ENCODE measurements at places on chromosomes 12 and 14.

GRCh38 chr12:41772478-41772877 is 372.2 kb downstream of the GXYLT1 start:
- DNase-seq = no peak

DNA sequence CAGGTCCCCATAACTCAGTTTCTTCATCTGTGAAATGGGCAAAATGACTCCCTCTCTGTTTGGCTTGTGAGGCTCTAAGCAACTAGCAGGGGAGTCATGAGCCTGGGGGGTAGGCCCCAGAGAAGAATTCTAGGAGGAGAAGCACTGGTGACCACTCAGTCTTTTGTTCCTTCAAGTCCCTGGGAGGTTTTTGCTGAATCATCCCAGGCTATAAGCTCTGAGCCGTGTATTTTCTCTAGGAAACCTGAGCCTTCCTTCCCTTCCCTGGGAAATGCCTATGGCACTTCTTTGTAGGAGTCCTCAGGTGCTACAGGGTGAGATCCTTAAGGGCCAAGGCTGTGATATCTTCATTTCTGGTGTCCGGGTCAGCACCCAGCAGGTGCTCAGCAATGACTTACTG is 4.5 kb downstream of the RPH3A start:
- no peak for DNase-seq

GRCh38 chr14:56002876-56003625 is 115.2 kb upstream of the PELI2 start:
- DNase-seq = no peak

GRCh38 chr12:6959805-6960592 is 8.8 kb downstream of the PTPN6 start:
- DNase-seq = no peak

DNA sequence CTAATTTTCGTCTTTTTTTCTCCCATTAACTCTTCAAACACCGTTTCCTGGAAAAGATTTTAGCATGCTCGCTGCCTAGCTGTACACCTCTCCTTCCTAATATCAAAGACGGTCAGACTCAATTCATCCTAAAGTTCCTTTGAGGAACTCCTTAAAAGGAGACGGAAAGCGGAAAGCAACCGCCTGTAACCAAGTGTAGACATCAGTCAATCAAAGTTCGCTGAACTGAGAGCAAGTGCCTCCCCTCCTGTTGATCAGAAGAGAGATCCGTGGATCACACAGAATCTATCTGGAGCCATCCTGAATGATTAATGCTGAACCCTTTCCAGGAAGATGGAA is 412 bp upstream of the TEP1 start:
- DNase-seq = no peak

GRCh38 chr12:42568952-42569915 is 20.3 kb downstream of the PRICKLE1 start:
- peak; percentile 25 for DNase-seq

GRCh38 chr12:546265-546919 is 86.7 kb downstream of the B4GALNT3 start:
- no peak for DNase-seq

DNA sequence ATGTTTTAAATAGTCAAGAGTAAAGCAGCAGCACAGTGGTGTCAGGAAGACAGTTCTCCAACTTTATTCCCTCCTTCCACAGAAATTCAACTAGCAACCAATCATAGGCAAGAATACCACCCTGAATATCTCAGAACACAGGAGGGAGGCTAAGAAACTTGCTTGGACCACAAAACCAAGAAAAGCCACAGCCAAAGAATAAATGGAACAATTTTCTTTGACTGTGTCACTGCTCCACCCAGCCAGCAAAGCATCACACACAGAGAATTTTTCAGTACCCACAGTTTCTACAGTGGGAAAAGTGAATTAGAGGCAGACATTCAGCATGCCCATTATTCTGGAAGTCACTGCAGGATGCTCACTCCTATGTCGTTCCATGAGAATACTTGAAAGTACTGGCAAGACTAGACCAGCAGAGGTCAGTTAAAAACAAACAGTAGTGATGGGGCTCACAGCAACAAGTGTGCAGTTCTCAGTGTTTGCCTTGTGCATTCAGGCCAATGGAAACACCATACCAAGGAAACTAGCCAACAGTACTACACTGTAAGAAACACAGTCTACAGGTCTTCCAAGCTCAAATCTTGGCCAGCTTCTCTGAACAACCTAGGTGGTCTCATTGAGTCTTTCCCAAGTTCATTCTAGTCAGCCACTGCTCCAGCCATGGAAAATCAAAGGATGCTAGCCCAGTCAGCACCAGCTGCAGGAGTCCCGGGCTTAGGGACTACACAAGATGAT is 56.8 kb upstream of the FOXG1 start:
- no peak for DNase-seq

DNA sequence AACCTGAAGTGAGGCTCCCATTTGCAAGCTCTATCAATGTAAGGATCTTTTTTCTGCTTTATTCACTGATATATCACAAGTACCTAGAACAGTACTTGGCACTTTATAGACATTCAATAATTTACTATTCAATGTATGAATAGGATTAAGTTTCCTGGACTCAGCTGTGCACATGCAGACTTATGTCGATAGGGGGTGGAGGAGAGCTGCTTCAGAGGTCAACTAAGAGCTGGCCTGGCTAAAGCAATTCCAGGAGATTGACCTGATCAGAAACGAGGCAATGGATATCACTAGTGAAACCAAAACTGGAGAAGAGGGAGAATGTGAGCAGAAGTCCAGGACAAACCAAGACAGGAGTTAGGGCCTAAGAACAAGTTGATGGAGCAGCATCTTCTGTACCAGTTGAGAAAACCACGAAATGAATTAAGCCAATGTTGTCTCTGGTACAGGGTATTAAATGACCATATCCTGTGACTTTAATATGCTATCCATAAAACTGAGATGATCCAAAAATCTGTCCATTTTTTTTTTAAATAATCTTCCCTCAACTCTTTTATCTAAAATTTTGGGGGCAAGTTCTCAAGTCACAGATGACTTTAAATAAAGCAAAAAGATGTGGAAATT is 169.2 kb downstream of the PIK3C2G start:
- DNase-seq = no peak

DNA sequence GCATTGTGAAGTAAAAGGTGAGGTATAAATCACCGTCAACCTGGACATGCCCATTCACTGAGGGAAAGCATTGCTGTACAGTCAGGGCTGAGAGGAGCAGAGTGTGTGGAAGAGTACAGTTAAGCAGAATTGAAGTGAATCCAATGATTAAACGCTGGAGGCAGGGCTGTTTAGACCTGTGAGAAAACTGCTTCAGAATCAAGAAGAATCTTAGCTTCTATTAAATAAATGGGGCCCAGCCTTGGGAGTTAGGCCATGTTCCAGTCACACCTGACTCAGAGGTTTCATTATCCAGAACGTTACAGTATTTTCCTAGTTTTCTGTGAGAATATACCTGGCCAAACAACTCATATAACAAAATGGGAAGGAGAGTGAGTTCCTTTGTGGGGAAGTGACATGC is 86.9 kb downstream of the ATP23 start:
- no peak for DNase-seq

DNA sequence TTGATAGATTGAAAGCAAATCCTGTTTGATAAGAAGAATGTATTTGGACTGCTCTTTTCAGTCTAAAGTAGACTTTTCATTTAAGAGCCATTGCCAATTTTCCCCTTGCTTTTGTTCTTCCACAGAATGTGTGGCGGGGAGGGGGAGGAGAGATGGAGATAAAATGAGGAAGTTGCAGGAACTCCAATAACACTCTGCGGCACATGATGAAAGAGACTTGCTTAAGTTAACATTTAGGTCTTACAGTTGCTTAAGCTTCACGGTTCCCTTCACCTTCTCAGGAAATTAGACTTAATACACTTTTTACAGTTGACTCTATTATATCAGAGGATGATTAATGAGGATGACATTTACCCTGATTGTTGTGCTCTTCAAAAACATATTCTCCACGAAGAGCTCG is 537.3 kb downstream of the TMTC2 start:
- DNase-seq = no peak

DNA sequence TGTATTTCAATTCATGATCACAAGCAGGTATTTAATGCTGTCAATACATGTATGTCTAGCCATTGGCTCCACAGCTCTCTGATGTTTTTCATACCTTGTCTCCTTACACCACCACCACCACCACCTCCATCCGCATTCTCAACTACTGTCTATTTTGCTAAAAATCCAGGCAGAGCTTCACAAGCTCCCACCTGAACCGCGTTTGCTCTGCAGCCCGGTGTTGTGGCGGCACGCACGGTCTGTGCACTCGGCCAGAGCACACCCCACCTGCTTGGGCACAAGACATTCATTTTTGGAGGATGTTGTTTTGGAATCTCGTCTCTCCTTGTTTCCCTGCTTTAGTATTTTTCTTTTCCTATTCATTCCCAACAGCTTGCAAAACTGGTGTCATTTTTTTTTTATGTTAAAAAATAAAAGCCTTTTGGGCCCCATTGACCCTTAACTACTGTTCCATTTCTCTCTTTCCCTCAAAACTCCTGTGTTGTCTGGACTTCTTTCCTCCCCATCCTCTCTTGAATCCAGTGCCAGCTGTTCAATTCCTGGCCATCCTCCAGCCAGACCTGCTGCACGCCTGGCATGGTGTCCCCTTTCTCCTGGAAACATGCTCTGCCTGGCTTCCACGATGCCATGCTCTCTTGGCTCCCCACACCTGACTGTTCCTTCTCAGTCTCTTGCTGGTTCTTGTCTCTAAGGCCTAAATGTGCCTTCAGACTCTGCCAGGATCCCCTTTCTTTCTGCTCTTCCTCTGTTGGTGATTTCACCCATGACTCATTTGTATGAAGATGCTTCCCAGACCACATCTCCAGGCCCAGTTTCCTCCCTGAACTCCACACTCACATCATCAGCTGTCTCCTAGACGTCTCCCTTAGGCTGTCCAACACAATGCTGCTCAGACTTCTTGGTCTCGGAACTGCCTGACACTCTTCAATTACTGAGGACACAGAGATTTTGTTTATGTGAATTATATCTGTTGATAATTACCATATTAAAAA is 37.9 kb downstream of the PIWIL1 start:
- no peak for DNase-seq

DNA sequence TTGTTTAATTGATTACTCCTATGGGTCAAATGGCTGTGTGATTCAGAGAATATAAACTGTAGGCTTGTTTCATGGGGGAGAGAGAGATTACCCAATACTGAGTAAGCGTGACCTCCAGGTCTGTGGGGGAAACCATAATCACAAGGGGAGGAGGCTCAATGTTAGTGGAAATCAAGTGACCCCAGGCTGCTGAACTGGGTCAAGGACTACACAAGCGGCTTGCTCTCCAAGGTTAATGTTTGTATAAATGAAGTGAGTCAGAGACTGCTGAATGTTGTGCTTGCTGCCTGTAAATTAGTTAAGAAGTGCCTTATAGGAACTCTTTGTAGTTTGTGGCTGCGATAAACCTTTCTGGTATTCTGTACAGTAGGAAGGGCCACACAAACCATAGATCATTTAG is 479.7 kb downstream of the AACS start:
- DNase-seq = no peak

- DNase-seq = no peak
These were observed 35.5 kb downstream of the PLXNC1 start for GRCh38 chr12:94183708-94184379.

GRCh38 chr14:42112108-42112507 is 505.4 kb downstream of the LRFN5 start:
- DNase-seq = no peak

- no peak for DNase-seq
These were observed 26.2 kb upstream of the PPP4R3A start for GRCh38 chr14:91536327-91536726.

DNA sequence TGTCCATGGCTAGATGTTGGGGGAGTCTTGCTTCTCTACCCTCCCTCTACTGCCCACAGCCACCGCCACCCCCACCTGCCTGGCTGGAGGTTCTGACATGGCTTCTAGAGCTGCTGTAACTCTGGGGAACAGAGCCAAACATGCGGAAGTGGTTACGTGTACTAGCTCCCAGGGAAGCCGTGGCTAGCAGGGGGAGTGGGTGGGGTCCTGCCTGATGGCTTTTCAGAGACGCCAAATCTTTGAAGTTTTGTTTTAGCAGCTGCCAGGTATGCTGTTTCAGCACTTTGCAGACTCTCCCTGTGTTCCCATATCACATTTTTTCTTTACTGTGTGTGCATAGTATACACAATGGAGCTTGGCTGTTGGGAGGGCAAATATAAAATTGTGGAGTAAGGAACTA is 150.3 kb downstream of the TGFB3 start:
- DNase-seq = peak; percentile 75

- no peak for DNase-seq
These were observed 12.3 kb downstream of the CHST11 start for GRCh38 chr12:104469066-104469465.

DNA sequence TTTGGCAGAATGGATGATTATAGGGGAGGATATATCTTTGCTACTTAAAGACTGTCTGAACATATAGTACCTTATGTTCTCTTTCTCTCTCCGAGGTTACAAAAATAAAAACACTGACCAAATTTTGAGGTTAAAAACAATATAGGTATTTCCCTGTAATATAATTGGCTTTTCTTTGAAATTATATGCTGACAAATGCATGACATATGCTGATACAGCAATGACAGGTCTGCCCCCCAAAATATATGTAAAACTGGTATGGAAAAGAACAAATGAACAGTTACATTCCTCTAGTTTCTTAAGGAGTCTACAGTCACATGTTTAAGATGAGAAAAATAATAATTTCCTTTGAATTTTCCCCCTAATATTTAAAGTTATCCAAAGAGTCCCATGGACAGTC is 405.7 kb downstream of the SOX5 start:
- no peak for DNase-seq

GRCh38 chr12:116540622-116541152 is 18.5 kb upstream of the MAP1LC3B2 start:
- no peak for DNase-seq

DNA sequence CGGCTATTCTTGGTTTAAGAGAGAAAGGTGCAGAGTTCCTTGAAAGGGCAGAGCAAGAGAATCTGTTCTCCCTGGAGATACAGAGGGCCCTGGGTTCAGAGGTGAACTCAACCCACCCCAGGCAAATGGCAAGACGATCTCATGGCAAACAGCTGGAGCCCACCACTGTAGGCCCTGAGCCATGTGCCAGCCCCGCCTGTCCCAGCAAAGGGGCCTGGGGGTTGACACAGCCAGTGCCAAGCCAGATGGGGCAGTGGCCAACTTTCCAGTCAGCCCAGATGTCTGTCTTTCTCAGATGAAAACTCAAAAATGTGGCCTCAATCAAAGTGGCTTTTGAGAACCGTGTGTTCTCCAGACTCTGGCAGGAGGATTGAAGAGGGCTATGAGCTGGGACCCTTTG is 51.8 kb downstream of the ISCA2 start:
- DNase-seq = no peak
